Activated T-cell treated with anti-CD3 and anti-CD28 coated beads, Interleukin-2, amount 50 U/mL, for 72 hours (primary cell): ENCODE measurements at places on chromosomes 1 and 21.

- no peaks in the 10 kb centered on the region for H3K27me3 ChIP-seq
- no peaks in the 10 kb centered on the region for H3K36me3 ChIP-seq
- H3K4me1 ChIP-seq: no peaks in the 10 kb centered on the region
- H3K4me3 ChIP-seq: no peak overlapping the region
- no peak overlapping the region for H3K27ac ChIP-seq
Observed at GRCh38 chr21:44260066-44260465, 1.6 kb downstream of the DNMT3L start.

DNA sequence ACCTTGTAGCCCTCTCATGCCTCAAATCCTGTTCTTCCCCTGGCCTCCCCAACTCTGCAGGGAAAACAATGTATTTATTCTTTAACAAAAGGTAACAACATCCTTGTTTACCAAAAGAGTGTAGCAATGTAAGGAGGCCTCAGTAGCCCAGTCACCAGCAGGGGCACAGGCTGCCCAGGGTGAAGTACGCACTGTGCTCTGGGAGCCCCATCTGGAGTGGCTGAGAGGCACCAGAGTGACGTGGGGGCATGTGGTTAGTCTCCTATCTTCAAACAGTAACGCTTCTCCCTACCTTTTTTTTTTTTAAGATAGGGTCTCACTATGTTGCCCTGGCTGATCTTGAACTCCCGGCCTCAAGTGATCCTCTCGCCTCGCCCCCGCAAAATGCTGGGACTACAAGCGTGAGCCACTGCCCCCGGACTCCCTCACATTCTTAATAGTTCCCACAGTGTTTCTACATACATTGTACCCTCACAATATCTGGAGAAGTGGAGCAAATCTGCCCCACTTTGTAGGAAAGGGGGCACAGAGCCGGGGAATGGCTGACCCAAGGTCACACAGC is 51.3 kb upstream of the ECE1 start:
- H3K4me3 ChIP-seq: peak overlapping the region; percentile 92
- H3K4me1 ChIP-seq: peaks cover 72% of the 10 kb centered on the region
- no peaks in the 10 kb centered on the region for H3K27me3 ChIP-seq
- H3K36me3 ChIP-seq: peaks cover 18% of the 10 kb centered on the region
- DNase-seq: no peak

GRCh38 chr1:8922962-8923361 is 22.7 kb upstream of the CA6 start:
- H3K27ac ChIP-seq: no peak overlapping the region
- DNase-seq: no peak
- no peak overlapping the region for H3K4me3 ChIP-seq
- no peaks in the 10 kb centered on the region for H3K27me3 ChIP-seq

DNA sequence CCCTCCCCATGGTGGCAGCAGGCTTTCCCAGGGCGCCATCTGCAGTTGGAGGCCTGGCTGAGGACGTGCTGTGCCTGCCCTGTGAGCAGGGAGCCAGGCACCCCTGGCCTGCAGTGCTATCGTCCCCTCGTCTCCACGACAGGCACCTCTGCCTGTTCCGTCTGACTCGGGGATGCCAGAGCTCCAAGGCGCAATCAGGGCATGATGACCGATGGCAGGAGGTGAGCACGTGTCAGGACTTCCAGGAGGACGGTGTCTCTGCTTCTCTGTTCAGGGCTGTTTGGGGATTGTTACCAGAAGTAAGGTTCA is 125.2 kb downstream of the PCBP3 start:
- DNase-seq: peak; percentile 38
- H3K27ac ChIP-seq: peak overlapping the region; percentile 89
- no peaks in the 10 kb centered on the region for H3K27me3 ChIP-seq
- peaks cover 70% of the 10 kb centered on the region for H3K4me1 ChIP-seq
- H3K4me3 ChIP-seq: peak overlapping the region; percentile 59
- peaks cover 12% of the 10 kb centered on the region for H3K36me3 ChIP-seq

- peak overlapping the region; percentile 52 for H3K4me3 ChIP-seq
- H3K36me3 ChIP-seq: peaks cover 16% of the 10 kb centered on the region
- no peak for DNase-seq
- no peak overlapping the region for H3K27ac ChIP-seq
Observed at GRCh38 chr1:207820568-207821463, 69.0 kb downstream of the CD46 start.

DNA sequence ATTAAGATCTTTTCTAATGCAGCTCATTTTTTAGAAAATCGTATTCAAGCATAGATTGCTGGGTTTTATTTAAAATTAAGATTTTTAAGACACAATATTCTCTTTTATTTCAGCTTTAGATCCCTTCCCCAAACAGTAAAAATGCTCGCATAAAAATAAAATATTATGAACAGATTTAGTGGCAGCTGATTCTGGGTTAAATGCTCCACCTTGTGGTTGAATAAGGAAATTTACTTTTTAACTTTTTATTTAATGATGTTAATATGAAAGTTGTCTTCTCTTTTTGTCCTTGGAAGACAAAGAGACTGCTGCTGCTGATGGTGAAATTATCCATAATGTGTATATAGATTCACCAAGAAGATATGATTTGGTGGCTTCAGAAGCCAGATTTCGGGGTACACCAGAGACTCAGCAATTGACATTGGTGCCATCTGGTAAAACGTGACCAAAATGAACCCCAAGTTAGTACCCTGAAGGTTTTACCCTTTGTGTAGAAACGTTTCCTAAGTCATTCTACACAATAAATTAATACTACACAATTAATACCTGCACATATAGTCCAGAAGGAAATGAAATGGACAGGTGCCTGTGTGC is 128.0 kb downstream of the ADAMTS1 start:
- H3K4me3 ChIP-seq: no peak overlapping the region
- H3K4me1 ChIP-seq: peaks cover 4% of the 10 kb centered on the region
- no peaks in the 10 kb centered on the region for H3K36me3 ChIP-seq
- H3K27me3 ChIP-seq: no peaks in the 10 kb centered on the region
- DNase-seq: no peak
- no peak overlapping the region for H3K27ac ChIP-seq

DNA sequence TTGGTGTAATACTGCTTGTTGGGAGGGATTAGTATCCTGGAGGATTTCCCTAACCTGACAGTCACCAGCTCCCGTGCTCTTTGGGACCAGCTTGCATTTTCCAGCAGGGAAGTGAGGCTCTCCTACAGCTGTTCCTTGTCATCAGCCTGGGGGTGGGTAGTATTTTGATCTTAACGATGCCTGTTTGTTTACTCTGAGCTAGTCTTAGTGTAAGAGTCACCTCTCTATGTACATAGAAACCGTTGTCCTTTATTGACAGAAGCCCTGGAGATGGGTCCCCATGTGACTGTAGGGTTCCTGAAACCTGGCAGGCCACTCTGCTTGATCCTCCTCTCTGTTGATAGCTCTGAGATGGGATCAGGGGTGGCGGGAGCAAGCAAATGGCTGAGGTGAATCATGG is 58.0 kb downstream of the ACP6 start:
- DNase-seq: no peak
- peaks cover 10% of the 10 kb centered on the region for H3K36me3 ChIP-seq
- no peaks in the 10 kb centered on the region for H3K27me3 ChIP-seq
- H3K4me3 ChIP-seq: no peak overlapping the region

DNA sequence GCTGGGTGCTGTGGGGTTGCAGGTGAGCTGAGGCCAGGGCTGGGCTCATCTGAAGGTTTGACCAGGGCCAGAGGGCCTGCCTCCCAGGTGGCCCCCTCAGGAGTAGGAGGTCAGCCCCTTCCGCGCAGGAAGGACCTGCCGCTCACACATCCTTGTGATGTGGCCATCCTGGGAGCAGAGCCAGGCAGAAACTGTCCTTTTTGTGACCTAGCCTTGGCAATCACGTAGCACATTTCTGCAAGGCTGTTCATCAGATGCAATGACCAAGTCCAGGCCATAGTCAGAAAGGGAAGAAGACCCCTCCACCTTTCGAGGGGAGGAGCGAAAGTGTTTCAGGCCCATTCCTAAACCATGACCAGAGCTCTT is 55.5 kb upstream of the TRAPPC10 start:
- H3K27ac ChIP-seq: peak overlapping the region; percentile 58
- no peaks in the 10 kb centered on the region for H3K27me3 ChIP-seq
- H3K4me3 ChIP-seq: no peak overlapping the region
- no peak for DNase-seq
- H3K36me3 ChIP-seq: peaks cover 14% of the 10 kb centered on the region
- peaks cover 25% of the 10 kb centered on the region for H3K4me1 ChIP-seq
